Keratinocyte (primary cell): ENCODE measurements at places on chromosomes 1 and 21. TPM values are rescaled to one million over a fixed set of nuclear protein-coding genes. Genes with fewer than 3 reads are reported as not detected.

The HAPLN2 gene
- polyA plus RNA-seq: not detected in 3 replicates

The PADI3 gene
- 4.2 to 6.1 TPM (median 5.2 TPM) in 3 replicates for polyA plus RNA-seq

The SUSD4 gene
- 1.6 to 2.0 TPM (median 1.6 TPM) in 3 replicates for polyA plus RNA-seq

DNA sequence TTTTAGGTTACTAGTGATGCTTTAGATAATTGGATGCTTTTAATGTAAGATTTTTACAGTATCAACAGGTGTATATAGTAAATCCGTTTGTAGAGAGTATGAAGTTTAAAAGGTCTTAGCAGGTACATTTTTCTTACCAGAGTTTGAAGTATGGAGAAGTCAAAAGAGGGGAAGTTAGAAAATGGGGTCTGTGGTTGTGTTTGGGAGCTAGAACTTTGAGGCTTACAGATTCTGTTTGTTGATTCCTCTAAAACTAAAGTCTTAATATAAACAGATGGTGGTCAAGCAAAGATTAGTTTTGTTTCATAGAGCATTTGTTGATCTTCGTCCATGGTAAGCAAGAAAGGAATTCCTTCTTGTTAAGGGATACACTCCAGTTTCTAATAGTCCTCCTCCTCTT, 35.8 kb downstream of the CDC42 start:
- no peak for DNase-seq
- peaks cover 19% of the 10 kb centered on the region for H3K4me1 ChIP-seq
- no peaks in the 10 kb centered on the region for H3K27me3 ChIP-seq
- peaks cover 24% of the 10 kb centered on the region for H3K36me3 ChIP-seq
- H3K4me3 ChIP-seq: no peak overlapping the region
- no peak overlapping the region for H3K27ac ChIP-seq

GRCh38 chr1:95012389-95012788, 60.4 kb downstream of the ALG14 start:
- H3K27me3 ChIP-seq: no peaks in the 10 kb centered on the region
- H3K4me3 ChIP-seq: no peak overlapping the region
- H3K4me1 ChIP-seq: peaks cover 8% of the 10 kb centered on the region
- no peak for DNase-seq
- H3K27ac ChIP-seq: no peak overlapping the region

GRCh38 chr21:44375281-44375651, 21.8 kb downstream of the TRPM2 start:
- H3K36me3 ChIP-seq: no peaks in the 10 kb centered on the region
- no peak overlapping the region for H3K4me3 ChIP-seq
- H3K4me1 ChIP-seq: no peaks in the 10 kb centered on the region
- peaks cover 10% of the 10 kb centered on the region for H3K27me3 ChIP-seq
- DNase-seq: no peak
- H3K27ac ChIP-seq: no peak overlapping the region

GRCh38 chr1:1426496-1427105, 5.5 kb upstream of the ANKRD65 start:
- peaks cover 16% of the 10 kb centered on the region for H3K4me1 ChIP-seq
- DNase-seq: no peak
- no peaks in the 10 kb centered on the region for H3K27me3 ChIP-seq
- H3K36me3 ChIP-seq: no peaks in the 10 kb centered on the region
- no peak overlapping the region for H3K4me3 ChIP-seq
